Endothelial cell of umbilical vein (primary cell): ENCODE measurements at places on chromosomes 1 and 21. TPM values are rescaled to one million over a fixed set of nuclear protein-coding genes. Genes with fewer than 3 reads are reported as not detected.

TMEM240 gene
- 7.0 and 8.8 TPM in 2 replicates for total RNA-seq

TAL1 gene
- 50.2 and 52.4 TPM in 2 replicates for total RNA-seq

- DNase-seq: peak; percentile 86
Observed at GRCh38 chr1:156592910-156593660, 1.5 kb downstream of the NAXE start.

DNA sequence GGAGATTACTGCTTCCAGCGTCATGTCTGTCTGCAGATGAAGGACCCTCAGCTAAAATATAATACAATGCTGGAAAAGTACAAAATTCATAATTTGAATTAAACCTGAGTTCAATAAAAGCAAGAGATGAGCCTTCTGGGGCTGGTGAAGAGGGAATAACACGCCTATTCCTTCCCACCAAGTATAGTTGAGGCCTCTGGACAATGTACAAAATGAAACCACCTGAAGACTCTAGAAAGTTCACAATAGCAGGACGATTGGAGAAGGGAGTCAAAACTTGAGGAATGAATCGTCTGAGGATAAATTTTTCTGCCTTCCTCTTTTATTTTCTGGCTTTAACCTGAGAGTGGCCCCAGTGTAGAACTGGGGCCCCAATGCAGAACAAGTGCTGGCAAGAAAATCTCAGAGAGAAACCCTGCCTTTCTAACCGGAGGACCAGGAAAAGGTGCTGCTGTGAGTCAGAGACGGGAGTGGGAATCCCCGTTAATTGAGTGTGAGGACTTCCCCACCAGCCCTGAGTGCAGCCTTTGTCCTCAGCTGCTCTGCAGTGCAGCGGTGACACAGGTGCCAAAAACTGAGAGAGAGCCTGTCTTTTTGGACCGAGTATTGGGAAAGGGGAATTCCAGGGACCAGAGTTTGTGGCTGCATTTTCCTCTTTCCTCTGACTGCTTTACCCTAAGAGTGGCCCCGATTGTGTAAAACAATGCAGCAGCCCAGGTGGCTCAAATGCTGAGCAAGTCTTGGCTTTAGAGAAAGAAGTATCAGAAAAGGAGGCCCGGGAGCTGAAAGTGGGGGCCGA lies 264.9 kb downstream of the DYRK1A start:
- DNase-seq: peak; percentile 46

DNA sequence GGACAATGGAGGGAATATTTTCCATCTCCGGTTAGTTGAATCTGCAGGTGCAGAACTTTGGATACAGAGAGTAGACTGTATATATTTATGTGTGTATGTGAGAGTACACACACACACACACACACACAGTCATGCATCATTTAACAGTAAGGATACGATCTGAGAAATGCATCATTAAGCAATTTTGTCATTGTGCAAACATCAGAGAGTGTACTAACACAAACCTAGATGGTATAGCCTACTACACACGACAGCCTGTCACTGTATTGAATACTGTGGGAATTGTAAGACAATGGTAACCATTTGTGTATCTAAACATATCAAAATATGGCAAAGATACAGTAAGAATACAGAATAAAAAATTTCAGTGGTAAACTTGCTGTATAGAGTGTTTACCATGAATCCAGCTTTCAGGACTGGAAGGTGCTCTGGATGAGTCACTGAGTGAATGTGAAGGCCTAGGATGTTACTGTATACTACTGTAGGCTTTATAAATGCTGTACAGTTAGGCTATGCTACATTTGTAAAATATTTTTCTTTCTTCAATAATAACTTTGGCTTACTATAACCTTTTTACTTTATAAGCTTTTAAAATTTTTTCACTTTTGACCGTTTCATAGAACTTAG lies 138.5 kb downstream of the ZZZ3 start:
- DNase-seq: no peak

DNA sequence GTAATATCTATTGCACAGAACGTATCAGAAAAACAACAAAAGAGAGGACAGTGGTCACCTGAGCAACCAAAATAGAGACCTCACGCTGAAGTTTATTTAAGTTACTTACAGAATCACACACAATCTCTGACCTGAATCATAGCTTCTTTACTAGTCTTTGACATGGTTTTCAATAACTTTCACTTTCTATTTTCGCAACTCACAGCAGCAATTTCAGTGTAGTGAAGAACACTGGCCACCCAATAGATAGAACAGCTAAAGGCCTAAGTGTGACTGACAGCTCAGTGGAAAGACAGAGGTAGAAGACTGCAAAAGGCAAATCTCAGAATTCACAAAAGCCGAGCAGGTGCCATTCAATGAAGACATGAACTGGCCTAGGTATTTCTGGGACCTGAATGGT lies 435.6 kb upstream of the CHRM3 start:
- no peak for DNase-seq

GRCh38 chr1:59020151-59020997 lies 236.5 kb upstream of the JUN start:
- DNase-seq: peak; percentile 87

GRCh38 chr1:63643517-63643916 lies 50.3 kb downstream of the PGM1 start:
- DNase-seq: no peak

GRCh38 chr1:228275179-228275429 lies 67.3 kb downstream of the OBSCN start:
- no peak for DNase-seq

DNA sequence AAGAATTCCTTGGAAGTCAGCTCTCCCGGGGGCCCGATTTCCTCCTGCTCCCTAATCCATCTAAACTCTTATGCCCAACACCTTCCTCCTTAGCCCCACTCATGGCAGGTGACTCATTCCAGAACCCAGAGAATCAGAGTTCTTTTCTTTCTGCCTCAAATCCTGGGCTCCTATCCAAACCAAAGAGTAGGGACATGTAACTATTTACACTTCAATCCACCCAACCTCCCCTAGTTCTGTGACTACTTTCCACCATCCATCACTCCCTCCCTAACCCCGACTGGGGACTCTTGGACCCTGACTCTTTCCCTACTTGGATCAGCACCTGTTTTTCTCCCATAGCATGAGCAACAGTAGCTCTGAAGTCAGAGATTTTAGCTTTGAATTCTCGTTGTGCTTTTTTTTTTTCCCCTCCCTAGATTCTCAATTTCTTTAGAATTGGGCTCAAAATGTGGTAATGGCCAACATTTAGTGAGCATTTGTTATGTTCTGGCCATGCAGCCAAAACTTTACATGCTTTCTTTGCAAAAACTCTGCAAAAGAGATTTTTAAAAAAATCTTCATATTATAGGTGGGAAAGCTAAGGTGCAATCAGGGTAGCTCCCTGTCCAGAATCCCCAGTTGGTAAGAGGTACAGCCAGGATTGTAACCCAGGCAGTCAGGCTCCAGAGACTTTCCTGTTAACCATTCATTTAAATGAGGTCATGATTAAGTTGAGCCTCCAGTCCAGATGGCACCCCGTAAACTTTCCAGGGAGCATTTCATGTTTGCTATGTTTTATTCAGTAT lies 7.5 kb upstream of the CYP4A11 start:
- no peak for DNase-seq

- DNase-seq: no peak
Observed at GRCh38 chr1:113812661-113813135, 422 bp upstream of the RSBN1 start.
